ENCODE measurements at places on chromosomes 6 and 20. TPM values are rescaled to one million over a fixed set of nuclear protein-coding genes. Genes with fewer than 3 reads are reported as not detected.

BTN1A1 gene
- total RNA-seq = not detected

CAGE1 gene
- not detected for total RNA-seq

HTR1B gene
- total RNA-seq = not detected

PTGIS gene
- total RNA-seq = 26.9 TPM

PREX1 gene
- 10.3 TPM for total RNA-seq

TUBB2B gene
- total RNA-seq = 1.3 TPM

SMLR1 gene
- not detected for total RNA-seq

PRR18 gene
- total RNA-seq = not detected

IL22RA2 gene
- total RNA-seq = not detected

OOEP gene
- not detected for total RNA-seq

CLPSL2 gene
- not detected for total RNA-seq

TSBP1 gene
- total RNA-seq = not detected

MYB gene
- 0.22 TPM for total RNA-seq

STMND1 gene
- total RNA-seq = not detected

ZSCAN23 gene
- 2.1 TPM for total RNA-seq

PLAGL1 gene
- 10.8 TPM for total RNA-seq

WFDC10B gene
- total RNA-seq = not detected

PLCB4 gene
- total RNA-seq = 27.4 TPM

OR2H2 gene
- total RNA-seq = not detected

NKX2-4 gene
- total RNA-seq = not detected

LY6G6D gene
- not detected for total RNA-seq

SLC22A2 gene
- total RNA-seq = not detected

BMP5 gene
- total RNA-seq = 2.4 TPM

EPPIN gene
- not detected for total RNA-seq

ADGB gene
- not detected for total RNA-seq

SUMO4 gene
- 0.22 TPM for total RNA-seq

CDK5RAP1 gene
- total RNA-seq = 19.8 TPM

MYO6 gene
- 5.4 TPM for total RNA-seq

PAX1 gene
- total RNA-seq = not detected

TBX18 gene
- total RNA-seq = 5.5 TPM

ASIP gene
- 18.9 TPM for total RNA-seq

APOM gene
- total RNA-seq = 1.9 TPM

RFX6 gene
- total RNA-seq = not detected

COX4I2 gene
- 9.3 TPM for total RNA-seq

DNAH8 gene
- 0.03 TPM for total RNA-seq

SLC32A1 gene
- not detected for total RNA-seq

AGPAT1 gene
- 44.2 TPM for total RNA-seq

PCMTD2 gene
- 81.9 TPM for total RNA-seq

KCNK5 gene
- total RNA-seq = 0.65 TPM
